ENCODE measurements at places on chromosomes 12 and 14.

DNA sequence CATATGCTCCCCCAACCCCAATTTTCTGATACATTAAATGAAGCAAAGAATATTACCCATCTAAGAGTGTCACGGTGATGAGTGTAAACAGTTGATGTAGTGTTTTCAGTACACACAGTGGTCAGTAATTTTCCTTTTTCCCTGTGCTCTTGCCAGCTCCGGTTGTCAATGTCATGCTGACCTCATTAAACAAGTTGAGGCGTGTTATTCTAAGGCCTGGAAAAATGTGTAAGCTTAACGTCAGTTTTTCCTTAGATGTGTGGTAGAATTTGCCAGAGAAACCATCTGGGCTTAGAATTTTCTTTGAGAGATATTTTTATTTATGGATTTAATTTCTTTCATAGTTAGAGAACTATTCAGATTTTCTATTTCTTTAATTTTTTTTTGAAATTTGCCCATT lies 11.7 kb upstream of the SERPINA6 start:
- no peak for DNase-seq

GRCh38 chr12:77388445-77389265 lies 323.3 kb upstream of the E2F7 start:
- DNase-seq: no peak

GRCh38 chr12:738712-739111 lies 13.7 kb upstream of the WNK1 start:
- DNase-seq: no peak

GRCh38 chr12:12803186-12803585 lies 10.0 kb upstream of the DDX47 start:
- peak; percentile 68 for DNase-seq

DNA sequence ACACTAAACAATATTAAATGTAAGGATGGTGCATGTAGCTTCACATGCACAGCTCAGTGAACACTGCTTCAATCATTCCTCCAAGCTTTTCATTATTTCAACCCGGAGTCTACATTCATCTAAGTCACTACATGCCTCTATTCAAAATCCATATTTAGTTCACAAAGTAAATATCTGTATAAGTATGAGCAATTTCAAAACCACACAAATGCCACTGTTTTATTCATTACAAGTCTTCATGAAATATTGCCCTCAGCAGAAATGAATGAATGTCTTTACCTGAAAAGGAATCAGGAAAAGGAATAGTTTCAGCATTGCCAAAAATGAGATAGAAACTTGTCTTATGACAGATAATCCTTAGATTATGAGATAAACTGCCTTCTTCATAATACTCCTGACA lies 149.4 kb downstream of the SLC38A4 start:
- DNase-seq: no peak

DNA sequence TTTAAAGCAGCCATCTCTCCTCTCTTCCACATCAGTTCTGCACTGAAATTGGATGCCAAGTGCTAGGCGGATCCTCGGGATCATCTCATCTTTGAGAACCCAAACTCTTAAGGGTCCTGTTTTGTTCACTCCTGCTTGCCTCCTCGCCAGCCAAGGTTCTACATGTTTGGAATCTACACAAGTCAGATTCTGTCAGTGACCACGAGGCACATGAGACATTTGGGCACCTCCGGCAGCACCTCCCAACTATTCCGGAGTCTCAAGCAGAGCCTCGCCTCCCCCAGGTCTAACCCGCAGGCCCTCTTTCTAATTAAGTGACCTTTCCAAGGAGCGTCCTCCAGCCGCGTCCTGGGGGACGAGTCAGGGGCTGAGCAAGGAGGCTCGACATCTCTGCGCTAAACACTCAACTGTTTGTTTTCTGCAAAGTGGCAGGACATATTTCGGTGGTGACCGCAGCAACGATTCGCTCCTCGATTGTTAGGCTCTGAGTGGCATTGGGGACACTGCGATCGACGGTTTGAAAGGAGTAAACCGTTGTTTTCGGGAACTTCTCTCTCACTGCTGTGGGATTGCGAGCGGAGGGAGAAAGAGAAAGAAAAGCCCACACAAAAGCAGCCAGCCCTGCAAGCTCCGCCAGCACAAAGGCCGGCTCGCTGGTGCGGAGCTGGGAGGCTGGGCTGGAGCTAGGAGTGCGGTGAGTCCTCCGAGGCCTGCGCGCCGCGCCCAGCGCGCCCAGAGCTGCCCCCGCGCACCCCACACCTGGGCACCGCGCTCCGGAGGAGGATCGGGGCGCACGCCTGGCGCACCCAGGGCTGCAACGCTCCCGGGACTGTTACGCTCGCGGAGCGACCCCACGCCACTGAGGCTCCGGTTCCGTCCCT lies 640 bp downstream of the ARMH4 start:
- peak; percentile 56 for DNase-seq

- peak; percentile 78 for DNase-seq
These were observed 12.5 kb downstream of the GNS start for GRCh38 chr12:64746663-64747062.

- no peak for DNase-seq
These were observed 123.8 kb downstream of the KCNH5 start for GRCh38 chr14:62921466-62921865.

DNA sequence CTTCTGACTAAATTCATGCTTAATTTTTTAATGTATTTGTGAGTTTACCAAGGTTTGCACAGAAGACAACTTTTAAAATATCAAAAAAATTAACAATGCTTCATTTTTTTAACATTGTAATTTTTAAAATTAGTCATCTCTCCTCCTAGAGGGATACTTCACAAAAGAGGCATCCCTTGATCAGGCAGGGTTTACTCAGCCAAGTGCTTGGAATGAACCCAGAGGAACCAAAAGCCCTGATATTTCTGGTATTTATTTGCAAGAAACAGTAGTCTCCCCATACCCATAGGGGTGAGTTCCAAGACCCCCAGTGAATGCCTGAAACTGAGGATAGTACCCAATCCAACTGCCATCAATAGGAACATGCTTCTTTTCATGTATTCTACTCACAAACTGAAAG lies 52.5 kb downstream of the GARIN6 start:
- DNase-seq: no peak

- DNase-seq: no peak
These were observed 8.2 kb downstream of the ULK1 start for GRCh38 chr12:131902332-131903241.

GRCh38 chr14:53620890-53621289 lies 335.7 kb downstream of the BMP4 start:
- no peak for DNase-seq

GRCh38 chr12:103626498-103626897 lies 39.4 kb downstream of the STAB2 start:
- DNase-seq: peak; percentile 2

GRCh38 chr12:112294793-112295192 lies 87.4 kb downstream of the HECTD4 start:
- DNase-seq: no peak

- no peak for DNase-seq
These were observed 126.0 kb upstream of the COCH start for GRCh38 chr14:30748343-30748742.

DNA sequence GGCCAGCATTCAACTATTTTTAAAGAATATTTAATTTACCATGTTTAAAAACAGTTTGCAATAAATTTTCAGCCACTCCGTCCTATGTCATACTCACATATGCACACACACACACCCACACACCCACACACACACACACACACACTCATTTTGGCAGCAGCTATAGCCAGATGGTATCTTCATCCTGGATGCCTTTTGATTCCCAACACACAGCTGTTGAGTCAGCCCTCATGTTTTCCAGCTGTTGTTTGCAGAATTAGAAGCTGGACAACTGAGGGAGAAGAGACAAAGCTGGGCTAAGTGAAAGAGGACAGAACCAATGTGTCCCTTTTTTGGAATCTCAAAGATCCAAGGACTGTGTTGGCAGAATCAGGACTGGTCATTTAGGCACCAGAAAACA lies 80.0 kb upstream of the EGLN3 start:
- no peak for DNase-seq

- DNase-seq: no peak
These were observed 57.7 kb upstream of the CSRP2 start for GRCh38 chr12:76936275-76937193.

DNA sequence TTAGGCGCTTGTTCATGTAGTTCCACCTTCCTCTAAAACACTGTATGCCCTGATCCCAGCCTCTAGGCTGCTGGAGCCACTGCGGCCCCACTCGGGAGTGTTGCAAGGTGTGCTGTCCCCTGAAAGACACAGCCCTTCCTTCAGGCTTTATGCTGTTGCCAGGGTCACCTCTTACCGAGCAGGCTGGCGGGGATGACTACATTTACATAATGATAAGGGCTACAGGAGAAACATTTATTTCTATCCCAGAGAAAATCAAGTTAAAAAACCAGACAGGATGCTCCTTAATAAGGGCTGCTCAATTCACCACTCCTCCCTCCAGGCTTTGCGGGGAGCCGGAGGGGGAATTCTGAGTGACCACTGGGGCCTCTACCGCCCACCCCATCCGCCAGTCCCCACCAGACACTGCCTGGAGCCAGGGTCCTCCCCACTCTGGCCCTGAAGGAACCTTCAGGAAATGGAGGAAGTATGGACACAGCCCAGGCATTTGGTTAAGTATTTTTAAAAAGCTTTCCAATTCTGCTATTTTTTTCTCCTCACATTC lies 200.6 kb downstream of the TTC7B start:
- no peak for DNase-seq

DNA sequence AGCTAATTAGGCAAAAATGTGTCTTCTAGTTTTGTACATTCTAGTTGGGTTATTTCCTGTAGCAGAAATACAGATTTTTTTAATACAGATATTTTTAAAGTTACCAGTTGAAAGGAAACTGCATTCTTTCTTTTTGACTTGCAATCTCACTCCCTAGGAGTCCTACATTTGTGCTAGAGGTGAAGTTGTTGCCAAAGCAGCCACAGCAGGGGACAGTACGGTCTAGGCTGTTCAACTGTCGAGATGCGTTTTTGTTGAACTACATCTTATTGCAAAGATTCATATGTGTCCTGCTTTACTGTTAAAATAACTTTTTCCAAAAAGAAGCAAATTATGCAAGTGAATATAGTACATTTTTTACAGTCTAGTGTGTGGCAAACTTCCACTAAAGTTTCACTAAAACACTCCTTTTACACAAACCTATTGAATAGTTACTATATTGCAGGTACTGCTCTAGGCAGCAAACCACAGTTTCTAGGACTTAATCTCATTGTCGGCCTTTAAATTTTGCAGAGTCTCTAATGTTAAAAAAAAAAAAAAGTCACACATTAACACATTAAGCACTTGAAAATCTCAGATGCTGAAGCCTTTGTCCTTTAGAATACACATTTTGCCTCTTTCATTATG lies 30.2 kb upstream of the SRGAP1 start:
- DNase-seq: no peak

- DNase-seq: no peak
These were observed 4.5 kb downstream of the RASSF8 start for GRCh38 chr12:25962932-25963525.

DNA sequence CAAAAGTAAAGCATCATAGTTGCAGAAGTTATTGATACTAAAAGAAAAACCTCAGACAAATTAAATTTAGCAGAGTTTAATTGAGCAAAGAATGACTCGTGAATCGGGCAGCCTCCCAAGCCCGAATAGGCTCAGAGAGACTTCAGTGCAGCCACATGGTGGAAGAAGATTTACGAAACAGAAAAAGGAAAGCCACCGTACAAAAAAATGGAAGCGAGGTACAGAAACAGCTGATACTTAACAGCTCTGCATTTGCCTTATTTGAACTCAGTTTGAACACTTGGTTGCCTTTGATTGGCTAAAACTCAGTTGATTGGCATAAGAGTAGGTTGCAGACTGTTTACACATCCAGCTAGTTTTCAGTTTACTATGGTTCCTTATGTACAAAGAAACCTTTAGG lies 12.9 kb downstream of the TTC9 start:
- DNase-seq: no peak

All from suppressor macrophage treated with lipopolysaccharide for 1 hour (primary cell).